ENCODE measurements at places on chromosomes 6 and 20.

DNA sequence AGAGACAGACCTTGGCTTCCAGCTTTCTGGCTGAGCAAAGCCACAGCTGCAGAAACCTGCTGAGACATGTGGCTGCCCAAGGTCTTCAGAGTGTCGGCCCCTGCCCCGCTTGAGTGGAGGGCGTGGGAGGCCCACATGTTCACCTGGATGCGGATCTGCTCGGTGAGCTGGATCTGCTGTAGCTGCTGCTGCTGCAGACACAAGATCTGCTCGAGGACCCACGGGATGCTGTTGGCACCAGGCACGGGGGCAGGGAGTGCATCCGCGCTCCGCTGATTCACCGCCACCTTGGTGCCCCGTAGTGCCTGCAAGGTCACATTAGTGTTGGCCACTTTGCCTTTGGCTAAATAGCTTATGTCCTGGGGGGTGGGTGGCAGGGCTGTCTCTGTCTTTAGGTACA, 10.7 kb downstream of the SALL4 start:
- H3K36me3 ChIP-seq = no peaks in the 10 kb centered on the region
- no peak for DNase-seq
- H3K27me3 ChIP-seq = peaks cover 13% of the 10 kb centered on the region

GRCh38 chr20:16666272-16666671, 63.6 kb upstream of the SNRPB2 start:
- H3K27ac ChIP-seq = no peak overlapping the region
- no peak overlapping the region for H3K4me3 ChIP-seq
- DNase-seq = no peak

- no peak overlapping the region for H3K4me3 ChIP-seq
- peaks cover 9% of the 10 kb centered on the region for H3K4me1 ChIP-seq
- no peaks in the 10 kb centered on the region for H3K36me3 ChIP-seq
- H3K27me3 ChIP-seq = peaks cover 7% of the 10 kb centered on the region
- H3K27ac ChIP-seq = no peak overlapping the region
These were observed 29.1 kb downstream of the BFSP1 start for GRCh38 chr20:17502105-17502504.

GRCh38 chr6:119476554-119476953, 127.0 kb upstream of the MAN1A1 start:
- H3K4me3 ChIP-seq = no peak overlapping the region
- no peak overlapping the region for H3K27ac ChIP-seq
- no peak for DNase-seq
- no peaks in the 10 kb centered on the region for H3K27me3 ChIP-seq
- H3K36me3 ChIP-seq = no peaks in the 10 kb centered on the region

- H3K27ac ChIP-seq = no peak overlapping the region
- H3K36me3 ChIP-seq = no peaks in the 10 kb centered on the region
- peaks cover 34% of the 10 kb centered on the region for H3K27me3 ChIP-seq
- no peak for DNase-seq
- H3K4me1 ChIP-seq = peaks cover 18% of the 10 kb centered on the region
- no peak overlapping the region for H3K4me3 ChIP-seq
These were observed 50.7 kb downstream of the ANKRD60 start for GRCh38 chr20:58177799-58178198.

GRCh38 chr6:162468326-162468725, 259.2 kb downstream of the PRKN start:
- no peaks in the 10 kb centered on the region for H3K27me3 ChIP-seq
- no peaks in the 10 kb centered on the region for H3K4me1 ChIP-seq
- no peak overlapping the region for H3K27ac ChIP-seq
- H3K36me3 ChIP-seq = no peaks in the 10 kb centered on the region
- H3K4me3 ChIP-seq = no peak overlapping the region

DNA sequence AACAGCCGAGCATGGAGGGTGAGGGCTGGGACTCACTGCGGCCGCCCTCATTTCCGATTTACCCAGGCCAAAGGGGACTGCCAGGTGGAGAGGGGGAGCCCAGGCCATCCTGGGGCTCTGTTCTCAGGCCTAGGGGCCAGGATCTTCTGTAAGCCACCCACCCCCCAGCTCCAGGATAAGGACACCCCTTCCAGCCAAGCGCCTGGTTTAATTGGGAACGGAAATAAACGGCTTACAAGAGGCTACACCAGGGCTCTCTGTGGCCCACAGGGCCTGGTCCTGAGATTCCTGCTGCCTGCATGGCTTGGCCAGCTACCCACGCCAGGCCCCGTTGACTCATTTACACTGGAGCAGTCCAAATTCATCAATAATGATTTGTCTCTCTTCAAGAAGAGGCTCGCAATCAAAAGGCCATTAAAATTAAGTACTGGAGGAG, 68.1 kb upstream of the TOP1 start:
- H3K4me3 ChIP-seq = no peak overlapping the region
- peaks cover 5% of the 10 kb centered on the region for H3K27me3 ChIP-seq
- peaks cover 6% of the 10 kb centered on the region for H3K4me1 ChIP-seq
- no peak overlapping the region for H3K27ac ChIP-seq
- no peaks in the 10 kb centered on the region for H3K36me3 ChIP-seq

- H3K4me3 ChIP-seq = no peak overlapping the region
- H3K36me3 ChIP-seq = peaks cover 85% of the 10 kb centered on the region
- no peak overlapping the region for H3K27ac ChIP-seq
- DNase-seq = no peak
- no peaks in the 10 kb centered on the region for H3K27me3 ChIP-seq
These were observed 52.7 kb downstream of the TOP1 start for GRCh38 chr20:41081276-41081814.

GRCh38 chr6:52155791-52156576, 30.2 kb upstream of the IL17A start:
- no peak overlapping the region for H3K27ac ChIP-seq
- peaks cover 15% of the 10 kb centered on the region for H3K27me3 ChIP-seq
- no peaks in the 10 kb centered on the region for H3K36me3 ChIP-seq
- no peak overlapping the region for H3K4me3 ChIP-seq
- no peak for DNase-seq
- peaks cover 17% of the 10 kb centered on the region for H3K4me1 ChIP-seq

- H3K27ac ChIP-seq = peak overlapping the region; percentile 53
- H3K27me3 ChIP-seq = no peaks in the 10 kb centered on the region
- peaks cover 8% of the 10 kb centered on the region for H3K36me3 ChIP-seq
- H3K4me1 ChIP-seq = peaks cover 29% of the 10 kb centered on the region
These were observed 402 bp downstream of the ZBTB12 start for GRCh38 chr6:31901415-31901952.

GRCh38 chr20:38610521-38610920, 8.9 kb downstream of the ARHGAP40 start:
- H3K4me1 ChIP-seq = peaks cover 3% of the 10 kb centered on the region
- H3K4me3 ChIP-seq = no peak overlapping the region
- H3K27me3 ChIP-seq = peaks cover 33% of the 10 kb centered on the region
- H3K27ac ChIP-seq = no peak overlapping the region
- no peak for DNase-seq

DNA sequence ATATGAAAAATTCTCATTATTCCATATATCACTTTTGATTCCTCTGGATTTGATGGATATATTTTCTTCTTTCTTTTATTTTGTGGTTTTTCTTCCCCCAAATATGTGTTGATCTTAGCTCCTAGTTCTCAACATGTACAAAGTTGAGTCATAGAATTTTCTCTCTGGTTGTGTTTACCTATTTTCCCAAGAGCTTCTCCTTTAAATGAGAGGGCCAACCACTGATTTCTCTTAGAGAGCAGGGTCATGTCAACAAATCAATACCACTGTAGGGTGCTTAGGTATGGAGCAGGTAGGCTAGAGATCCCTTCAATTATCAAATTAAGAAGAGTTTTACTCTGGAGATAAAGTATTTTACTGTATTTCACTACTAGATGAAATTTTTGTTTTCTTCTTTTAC, 145.7 kb downstream of the BMP5 start:
- H3K4me1 ChIP-seq = no peaks in the 10 kb centered on the region
- no peak for DNase-seq
- H3K4me3 ChIP-seq = no peak overlapping the region
- no peaks in the 10 kb centered on the region for H3K27me3 ChIP-seq
- H3K27ac ChIP-seq = no peak overlapping the region
- no peaks in the 10 kb centered on the region for H3K36me3 ChIP-seq

GRCh38 chr6:11392778-11393507, 144.6 kb upstream of the TMEM170B start:
- peaks cover 28% of the 10 kb centered on the region for H3K4me1 ChIP-seq
- H3K27ac ChIP-seq = no peak overlapping the region
- DNase-seq = no peak
- no peaks in the 10 kb centered on the region for H3K27me3 ChIP-seq
- no peaks in the 10 kb centered on the region for H3K36me3 ChIP-seq

DNA sequence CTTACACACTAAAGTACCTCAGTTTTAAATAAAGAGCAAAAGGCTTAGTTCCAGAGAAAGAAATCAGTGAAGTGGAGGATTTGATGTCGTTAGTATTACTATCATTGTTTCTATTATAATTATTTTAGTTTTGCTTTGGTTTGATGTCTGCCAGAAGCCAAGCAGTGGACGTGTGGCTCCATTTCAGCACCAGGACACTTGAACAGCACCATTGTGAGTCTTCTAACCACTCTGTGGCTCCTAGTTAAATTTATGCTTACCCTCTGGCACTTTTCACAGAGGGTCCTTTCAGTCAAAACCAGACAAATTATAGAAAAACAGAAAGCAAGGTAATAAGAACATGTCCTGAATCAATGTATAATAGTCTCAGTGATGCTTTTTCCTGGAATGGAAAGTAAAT, 3.4 kb downstream of the COL9A1 start:
- no peaks in the 10 kb centered on the region for H3K4me1 ChIP-seq
- peaks cover 19% of the 10 kb centered on the region for H3K27me3 ChIP-seq
- no peaks in the 10 kb centered on the region for H3K36me3 ChIP-seq
- no peak overlapping the region for H3K4me3 ChIP-seq
- H3K27ac ChIP-seq = no peak overlapping the region

- no peaks in the 10 kb centered on the region for H3K4me1 ChIP-seq
- no peak overlapping the region for H3K4me3 ChIP-seq
- no peak overlapping the region for H3K27ac ChIP-seq
- no peak for DNase-seq
- H3K36me3 ChIP-seq = no peaks in the 10 kb centered on the region
These were observed 62.2 kb upstream of the FABP7 start for GRCh38 chr6:122717350-122717749.

- no peaks in the 10 kb centered on the region for H3K36me3 ChIP-seq
- peaks cover 2% of the 10 kb centered on the region for H3K27me3 ChIP-seq
- no peak for DNase-seq
- no peak overlapping the region for H3K4me3 ChIP-seq
- H3K4me1 ChIP-seq = no peaks in the 10 kb centered on the region
These were observed 250.9 kb upstream of the CITED2 start for GRCh38 chr6:139625081-139625939.

DNA sequence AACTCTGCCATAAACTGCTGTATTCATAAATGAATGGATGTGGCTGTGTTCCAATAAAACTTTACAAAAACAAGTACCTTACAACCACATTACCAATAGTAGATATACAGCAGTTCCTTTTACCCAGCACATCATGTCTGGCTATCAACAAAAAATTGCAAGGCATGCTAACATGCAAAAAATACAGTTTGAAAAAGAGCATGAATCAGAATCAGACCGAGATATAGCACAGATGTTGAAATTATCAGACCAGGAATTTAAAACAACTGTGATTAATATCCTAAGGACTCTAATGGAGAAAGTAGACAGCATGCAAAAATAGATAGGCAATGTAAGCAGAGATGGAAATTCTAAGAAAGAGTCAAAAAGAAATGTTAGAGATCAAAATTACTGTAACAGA, 8.4 kb upstream of the NUS1 start:
- H3K4me3 ChIP-seq = no peak overlapping the region
- no peaks in the 10 kb centered on the region for H3K27me3 ChIP-seq
- H3K36me3 ChIP-seq = no peaks in the 10 kb centered on the region
- DNase-seq = no peak

DNA sequence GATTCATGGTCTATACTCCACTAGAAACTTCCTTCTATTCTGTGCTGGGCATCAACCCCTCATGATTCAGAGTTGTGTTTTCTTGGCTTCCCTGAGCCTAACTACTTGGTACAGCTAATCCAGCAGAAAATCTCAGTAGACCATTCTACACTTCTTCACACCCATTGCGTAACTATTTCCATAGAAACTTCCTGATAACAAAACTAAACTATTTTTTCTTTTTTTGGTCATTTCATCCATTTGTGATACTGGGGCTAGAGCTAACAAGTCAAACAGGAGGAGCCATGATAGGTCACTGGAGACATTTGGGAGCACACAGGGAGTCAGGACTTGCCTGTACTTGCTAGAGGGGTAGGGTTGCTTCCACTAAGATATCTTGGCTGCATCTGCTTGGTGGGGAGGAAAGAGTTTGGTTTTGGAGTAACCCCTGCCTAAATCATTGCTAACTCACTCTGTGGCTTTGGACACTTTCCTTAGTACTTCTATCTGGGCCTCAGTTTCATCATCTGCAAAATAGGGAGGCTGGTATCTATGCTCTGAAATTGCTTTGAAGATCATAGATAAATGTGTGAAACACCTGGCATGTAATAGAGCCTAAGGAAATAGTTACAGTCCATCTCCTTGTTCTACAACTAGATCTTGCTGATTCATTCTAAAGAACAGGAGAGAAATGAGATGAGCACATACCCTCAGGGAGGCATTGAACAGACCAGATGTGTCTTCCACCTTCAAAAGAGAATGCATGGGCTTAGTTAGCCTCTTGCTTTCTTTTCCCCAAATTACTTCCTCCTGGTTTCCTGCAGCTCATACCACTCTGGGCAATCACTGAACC, 127.9 kb upstream of the ADGRF1 start:
- DNase-seq = no peak
- H3K27ac ChIP-seq = no peak overlapping the region
- no peak overlapping the region for H3K4me3 ChIP-seq
- no peaks in the 10 kb centered on the region for H3K36me3 ChIP-seq

DNA sequence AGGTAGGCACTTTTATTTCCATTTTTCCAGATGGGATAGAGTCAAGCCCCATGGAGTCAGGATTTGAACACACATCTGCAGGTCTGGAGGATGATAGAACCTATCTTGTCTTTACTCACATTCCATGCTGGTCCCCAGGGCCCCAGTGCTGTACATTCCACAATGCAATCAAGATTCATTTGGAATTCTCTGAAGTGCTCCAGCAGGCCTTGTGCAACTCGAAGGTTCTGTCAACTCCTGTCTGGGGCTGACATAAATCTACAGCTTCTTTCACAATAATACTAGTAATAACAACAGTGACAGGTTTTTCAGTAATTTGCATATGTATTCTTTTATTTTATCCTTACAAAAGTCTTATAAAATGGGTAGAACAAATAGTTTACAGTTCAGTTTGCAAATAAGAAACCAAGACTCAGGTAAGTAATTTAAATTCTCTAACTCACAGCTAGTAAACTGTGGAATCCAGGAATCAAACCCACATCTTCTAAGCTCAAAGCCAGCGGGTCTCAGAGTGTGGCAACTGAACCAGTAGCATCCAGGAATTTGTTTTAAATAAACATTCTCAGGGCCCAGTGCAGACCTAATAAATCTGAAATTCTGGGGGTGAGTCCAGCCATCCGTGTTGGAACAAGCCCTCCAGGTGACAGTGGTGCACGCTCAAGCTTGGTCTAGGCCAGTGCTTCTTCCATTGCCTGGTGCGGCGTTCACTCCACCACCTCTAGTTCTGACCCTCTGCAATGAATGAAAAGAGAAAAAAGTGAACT, 137.0 kb upstream of the TNFAIP3 start:
- DNase-seq = no peak
- no peaks in the 10 kb centered on the region for H3K36me3 ChIP-seq
- H3K4me1 ChIP-seq = no peaks in the 10 kb centered on the region
- H3K4me3 ChIP-seq = no peak overlapping the region
- no peak overlapping the region for H3K27ac ChIP-seq

All from activated B cell treated with CpG ODN at 0.5 μM for 24 hours (primary cell).